NCI-H1092 (cell line): ENCODE measurements at places on chromosomes 4 and X.

GRCh38 chr4:16869594-16870245, 28.7 kb downstream of the LDB2 start:
- DNase-seq = no peak

- DNase-seq = no peak
These were observed 15.5 kb downstream of the ZNF185 start for GRCh38 chrX:152913346-152913745.

- no peak for DNase-seq
These were observed 1184.4 kb upstream of the PABPC4L start for GRCh38 chr4:135385830-135386581.

DNA sequence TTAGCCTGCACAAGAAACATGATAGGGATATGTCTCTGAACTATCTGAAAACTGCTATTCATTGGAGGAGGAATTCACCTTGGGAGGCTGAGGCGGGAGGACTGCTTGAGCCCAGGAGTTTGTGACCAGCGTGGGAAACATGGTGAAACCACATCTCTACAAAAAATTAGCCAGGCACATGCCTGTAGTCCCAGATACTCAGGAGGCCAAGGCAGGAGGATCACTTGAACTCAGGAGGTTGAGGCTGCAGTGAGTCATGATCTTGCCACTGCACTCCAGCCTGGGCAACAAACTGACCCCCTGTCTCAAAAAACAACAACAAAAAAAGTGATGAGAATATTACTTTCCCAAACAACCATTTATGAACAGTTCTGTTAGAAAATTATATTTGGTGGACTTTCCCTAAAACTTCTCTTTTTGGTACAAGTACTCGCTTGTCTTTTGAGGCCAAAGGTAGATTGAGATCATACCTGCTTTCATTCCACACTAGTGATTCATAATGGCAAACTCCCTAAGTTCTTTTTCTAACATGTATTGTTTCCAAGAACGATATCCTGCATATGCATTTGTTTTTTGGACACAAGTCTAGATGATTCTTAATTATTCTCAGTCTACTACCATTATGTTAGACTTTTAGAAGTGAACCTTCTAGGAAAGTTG, 33.4 kb downstream of the METTL14 start:
- no peak for DNase-seq

DNA sequence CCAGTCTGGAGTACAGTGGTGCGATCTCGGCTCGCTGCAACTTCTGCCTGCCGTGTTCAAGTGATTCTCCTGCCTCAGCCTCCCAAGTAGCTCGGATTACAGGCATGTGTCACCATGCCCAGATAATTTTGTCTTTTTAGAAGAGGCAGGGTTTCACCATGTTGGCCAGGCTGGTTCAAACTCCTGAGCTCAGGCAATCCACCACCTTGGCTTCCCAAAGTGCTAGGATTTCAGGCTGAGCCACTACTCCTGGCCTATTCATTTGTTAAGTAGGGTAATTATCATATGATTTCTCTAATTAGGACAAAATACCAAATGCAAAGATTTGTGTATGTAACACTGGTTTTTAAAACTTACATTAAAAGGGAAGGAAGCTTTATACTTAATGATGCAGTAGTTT, 137.8 kb downstream of the GPM6A start:
- DNase-seq = no peak

DNA sequence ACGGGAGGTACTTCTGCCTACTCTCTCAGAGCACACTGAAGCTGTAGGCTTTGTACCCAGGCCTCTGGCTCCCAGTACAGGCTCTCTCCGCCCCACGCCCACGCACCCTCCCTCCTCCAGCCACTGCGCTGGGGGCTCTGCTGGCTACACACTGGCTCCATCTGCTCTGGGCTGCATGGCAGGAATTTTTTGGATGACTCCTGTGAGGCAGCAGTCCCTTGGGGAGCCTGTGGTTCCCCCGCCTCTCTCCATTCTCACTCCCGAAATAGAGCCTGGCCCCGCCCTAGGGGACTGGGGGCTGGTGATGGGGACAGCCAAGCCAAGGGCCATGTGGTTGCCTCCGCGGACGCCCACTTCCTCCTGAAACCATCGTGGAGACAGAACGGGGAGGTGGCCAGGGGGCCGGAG, 58.1 kb upstream of the ADRA2C start:
- no peak for DNase-seq
